ENCODE measurements at places on chromosomes 7 and 10.

- DNase-seq: no peak
Observed at GRCh38 chr7:137203351-137203750, 140.2 kb downstream of the PTN start.

GRCh38 chr7:2405601-2406345 lies 2.4 kb downstream of the CHST12 start:
- no peak for DNase-seq

DNA sequence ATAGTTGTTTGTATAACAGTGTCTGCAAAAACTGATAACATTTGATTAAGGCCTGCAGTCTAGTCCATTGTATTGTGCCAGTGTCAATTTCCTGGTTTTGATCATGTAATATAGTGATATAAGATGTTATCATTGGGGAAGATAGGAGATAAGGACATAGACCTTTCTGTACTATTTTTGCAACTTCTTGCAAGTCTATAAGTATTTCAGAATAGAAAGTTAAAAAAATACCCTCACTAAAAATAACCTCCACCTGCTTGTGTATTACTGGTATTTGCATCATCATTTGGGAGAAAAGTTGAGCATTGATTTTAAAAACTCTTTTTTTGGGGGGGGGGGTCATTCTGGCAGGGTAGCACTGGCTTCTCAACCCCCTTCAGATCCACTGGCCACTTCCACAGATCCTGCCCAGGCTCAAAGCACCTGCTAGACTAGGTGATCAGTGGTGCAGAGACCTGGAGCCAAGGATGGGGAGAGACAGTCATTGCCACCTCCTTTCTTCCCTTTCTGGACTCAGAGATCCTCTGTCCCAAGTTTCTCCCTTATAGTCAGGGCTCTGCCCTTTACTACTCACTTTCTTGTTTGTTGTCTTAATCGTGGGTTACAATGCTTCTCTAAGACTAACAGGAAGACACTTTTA lies 103.0 kb downstream of the RBM20 start:
- no peak for DNase-seq

DNA sequence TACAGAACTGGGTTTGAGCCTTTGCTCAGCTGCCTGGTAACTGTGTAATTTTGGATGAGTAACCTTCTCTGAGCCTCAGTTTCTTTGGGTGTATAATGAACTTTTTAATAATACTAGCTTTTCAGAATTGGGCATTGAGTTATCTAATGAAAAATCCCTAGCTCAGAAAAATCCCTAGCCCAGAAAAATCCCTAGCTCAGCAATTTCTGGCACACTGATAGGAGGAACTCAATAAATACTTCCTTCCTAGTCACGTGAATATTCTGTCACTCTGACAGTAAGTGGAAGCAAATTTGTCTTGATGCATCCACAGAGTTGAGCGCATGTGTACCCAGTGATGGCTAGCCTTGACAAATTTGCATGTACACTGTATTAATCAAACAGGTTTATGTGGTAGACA lies 817.6 kb downstream of the XPNPEP1 start:
- no peak for DNase-seq

DNA sequence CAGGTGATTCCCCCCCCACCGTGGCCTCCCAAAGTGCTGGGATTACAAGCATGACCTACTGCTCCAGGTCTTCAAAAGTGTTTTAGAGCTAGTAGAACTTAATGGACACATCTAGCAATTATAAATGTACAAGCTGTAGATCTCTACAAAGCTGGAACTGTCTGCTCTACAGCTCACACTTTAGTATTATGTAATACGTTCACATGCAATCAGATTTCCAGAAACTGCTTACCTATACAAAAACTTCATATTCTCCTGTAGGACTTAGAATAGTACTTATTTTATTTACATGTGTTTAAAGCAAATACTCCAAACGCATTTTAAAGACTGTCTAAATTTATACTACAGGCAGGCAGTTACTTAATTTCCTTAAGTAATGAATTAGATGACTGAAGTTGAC lies 39.2 kb upstream of the ASL start:
- no peak for DNase-seq

- no peak for DNase-seq
Observed at GRCh38 chr7:48083114-48083830, 5.8 kb upstream of the UPP1 start.

- no peak for DNase-seq
Observed at GRCh38 chr10:34786464-34786863, 28.6 kb downstream of the PARD3 start.

GRCh38 chr10:109824206-109824605 lies 99.1 kb downstream of the XPNPEP1 start:
- DNase-seq: no peak

Measured in left lung (tissue), 14 donors.